ENCODE measurements at places on chromosomes 6 and 20.

DNA sequence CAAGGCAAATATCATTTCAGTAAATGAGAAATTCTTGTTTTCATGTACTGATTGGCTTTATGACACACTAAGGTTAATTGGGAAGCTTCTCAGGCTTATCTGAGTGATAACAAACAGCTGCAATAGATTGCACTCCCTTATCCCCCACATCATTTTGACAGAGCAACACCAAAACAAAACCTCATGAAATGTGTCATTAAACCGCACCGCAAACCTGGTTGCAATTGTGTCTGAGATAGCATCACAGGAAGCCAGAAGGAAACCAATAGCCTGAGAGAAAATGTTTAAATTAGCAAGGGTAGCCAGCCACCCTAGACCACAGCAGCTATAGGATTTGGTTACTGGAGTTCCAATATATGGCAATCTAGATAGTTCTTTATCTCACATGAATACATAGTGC is 31.6 kb upstream of the LAMA4 start:
- no peak for DNase-seq

DNA sequence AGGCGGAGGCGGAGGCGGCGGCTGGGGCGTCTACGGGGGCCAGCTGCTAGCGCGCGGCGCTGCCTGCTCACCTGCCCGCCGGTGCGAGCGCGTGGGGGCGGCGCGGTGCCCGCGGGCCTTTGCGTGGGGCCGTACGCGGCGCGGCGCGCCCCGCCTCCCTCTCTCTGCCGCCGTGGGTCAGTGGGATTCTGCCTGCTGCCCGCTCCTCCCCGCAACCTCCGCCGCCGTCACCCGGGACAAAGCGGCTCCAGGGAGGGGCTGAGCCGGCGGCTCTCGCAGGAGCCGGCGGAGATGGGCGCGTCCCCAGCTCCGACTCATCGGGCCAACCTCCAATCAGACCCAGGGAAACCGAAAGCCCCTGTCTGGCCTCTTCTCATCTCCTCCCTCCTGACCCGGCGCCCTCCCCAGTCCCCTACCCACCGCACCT is at the start of gene RCAN2:
TSS of gene RCAN2 (minus strand) at position 249 of the 427 bp plus-strand sequence.
- DNase-seq, result peak; percentile 59

DNA sequence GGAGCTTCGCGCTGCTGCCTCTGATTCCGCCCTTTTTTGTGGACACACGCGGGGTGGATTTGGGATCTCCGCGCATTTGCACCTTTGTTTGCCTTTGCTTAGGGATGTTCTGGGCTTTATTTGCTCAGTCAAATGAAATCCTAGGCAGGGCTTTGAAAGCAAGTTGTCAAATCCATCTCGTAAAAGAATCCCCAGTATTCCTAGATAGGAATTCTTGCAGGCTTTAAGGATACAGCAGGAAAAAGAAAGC is 453 bp downstream of the CEP57L1 start:
- no peak for DNase-seq

DNA sequence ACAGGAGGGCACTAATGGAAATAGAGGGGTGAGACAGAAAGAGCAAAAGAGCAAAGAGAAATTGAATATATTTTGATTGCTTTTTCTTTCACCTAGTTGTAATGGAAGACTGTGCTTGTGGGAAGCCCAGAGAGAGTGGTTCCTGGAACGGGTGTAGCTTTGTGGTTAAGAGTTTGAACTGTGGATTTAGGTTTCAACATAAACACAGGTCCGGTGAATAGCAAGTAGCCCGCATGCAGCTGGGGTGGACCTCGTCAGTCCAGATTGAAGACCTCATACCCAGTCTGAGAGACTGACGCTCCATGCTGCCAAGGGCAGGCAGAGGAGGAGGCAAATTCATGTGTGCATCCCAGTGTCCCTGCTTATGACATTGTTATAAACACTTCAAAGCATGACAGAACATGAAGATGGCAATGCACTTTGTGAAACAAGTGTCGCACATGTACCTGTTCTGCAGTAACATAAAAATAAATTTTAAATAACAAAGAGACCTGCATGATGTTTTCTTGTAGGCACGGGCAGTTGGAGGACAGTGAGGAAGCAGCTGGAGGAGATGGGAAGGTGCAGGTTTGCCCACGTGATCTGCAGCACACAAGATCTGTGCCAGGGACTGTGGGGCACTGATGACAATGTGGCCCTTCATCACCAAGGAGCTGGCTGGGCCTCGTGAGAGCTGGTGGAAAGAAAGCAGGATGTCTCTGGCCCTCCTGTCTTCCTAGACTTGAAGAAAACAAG is 220.5 kb upstream of the SSTR4 start:
- DNase-seq, result no peak

GRCh38 chr6:153170511-153170910 is 39.4 kb upstream of the RGS17 start:
- DNase-seq, result no peak

GRCh38 chr20:43955750-43956191 is 41.1 kb downstream of the TOX2 start:
- DNase-seq, result no peak

DNA sequence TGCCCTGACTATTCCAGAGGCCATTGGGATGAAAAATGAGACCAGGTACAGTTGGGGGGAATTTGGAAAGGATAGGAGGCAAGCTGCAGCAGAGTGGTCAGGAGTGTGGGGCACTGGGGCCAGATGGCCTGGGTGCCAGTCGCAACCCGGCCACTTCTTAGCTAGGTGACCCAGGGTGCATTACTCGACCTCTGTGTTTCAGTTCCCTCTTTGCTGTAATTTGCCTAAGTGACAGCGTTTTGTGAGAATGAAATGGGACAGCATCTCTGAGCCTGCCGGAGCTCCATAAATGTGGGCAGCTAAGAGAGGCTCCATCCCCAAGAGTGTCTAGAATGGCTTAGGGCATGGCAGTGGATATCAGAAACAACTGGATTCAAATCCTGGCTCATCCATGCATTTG is 13.9 kb downstream of the LRFN2 start:
- no peak for DNase-seq

GRCh38 chr6:4480788-4481735 is 295.1 kb upstream of the CDYL start:
- no peak for DNase-seq

DNA sequence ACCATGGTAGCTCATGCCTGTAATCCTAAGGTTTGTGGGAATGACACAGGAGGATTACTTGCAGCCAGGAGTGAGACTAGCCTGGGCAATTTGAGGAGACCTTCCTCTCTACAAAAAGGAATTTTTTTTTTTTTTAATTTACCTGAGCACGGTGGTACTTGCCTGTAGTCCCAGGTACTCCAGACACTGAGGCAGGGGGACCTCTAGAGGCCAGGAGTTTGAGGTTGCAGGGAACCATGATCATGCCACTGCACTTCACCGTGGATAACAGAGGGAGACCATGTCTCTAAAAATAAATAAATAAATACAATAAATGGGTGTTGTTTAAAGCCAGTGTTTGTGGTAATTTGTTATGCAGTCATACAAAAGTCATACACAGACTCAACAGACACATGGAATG is 2.4 kb upstream of the HLA-F start:
- no peak for DNase-seq
